ENCODE measurements at places on chromosomes 3 and 15.

GRCh38 chr3:122787872-122788271, 5.8 kb downstream of the HSPBAP1 start:
- no peak for DNase-seq

- DNase-seq = no peak
Observed at GRCh38 chr15:42788725-42789124, 51.8 kb upstream of the CDAN1 start.

- DNase-seq = no peak
Observed at GRCh38 chr3:146072824-146073223, 88.2 kb downstream of the PLOD2 start.

GRCh38 chr15:101307897-101308603, 13.0 kb upstream of the SNRPA1 start:
- no peak for DNase-seq

DNA sequence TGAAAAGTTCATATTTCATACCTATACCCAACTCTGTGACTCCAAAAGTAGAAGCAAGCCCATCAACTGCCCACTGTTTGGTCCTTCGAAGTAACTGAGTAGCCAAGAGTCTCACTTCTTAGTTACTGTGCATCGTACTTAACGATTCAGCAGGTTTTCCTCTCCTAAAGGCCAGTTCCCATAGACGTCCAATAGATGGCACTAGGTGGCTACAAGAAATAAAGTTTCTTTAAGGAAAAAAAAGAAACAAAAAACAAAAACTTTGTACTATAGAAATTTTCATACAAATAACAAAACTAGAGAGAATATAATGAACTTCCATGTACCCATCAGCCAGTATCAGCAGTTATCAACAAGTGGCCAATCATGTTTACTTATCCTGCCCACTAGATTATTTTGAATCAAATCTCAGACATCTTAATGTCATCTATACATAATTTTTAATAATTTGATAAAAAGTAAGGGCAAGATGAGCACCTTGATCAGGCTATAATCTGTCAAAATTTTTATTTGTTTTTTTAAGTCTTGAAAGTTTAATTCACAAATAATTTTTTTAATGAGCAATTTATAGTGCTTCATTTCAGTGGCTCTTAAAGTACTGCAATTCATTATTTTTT, 63.8 kb upstream of the ACP3 start:
- DNase-seq = no peak

- no peak for DNase-seq
Observed at GRCh38 chr3:187739094-187739560, 6.1 kb downstream of the BCL6 start.

DNA sequence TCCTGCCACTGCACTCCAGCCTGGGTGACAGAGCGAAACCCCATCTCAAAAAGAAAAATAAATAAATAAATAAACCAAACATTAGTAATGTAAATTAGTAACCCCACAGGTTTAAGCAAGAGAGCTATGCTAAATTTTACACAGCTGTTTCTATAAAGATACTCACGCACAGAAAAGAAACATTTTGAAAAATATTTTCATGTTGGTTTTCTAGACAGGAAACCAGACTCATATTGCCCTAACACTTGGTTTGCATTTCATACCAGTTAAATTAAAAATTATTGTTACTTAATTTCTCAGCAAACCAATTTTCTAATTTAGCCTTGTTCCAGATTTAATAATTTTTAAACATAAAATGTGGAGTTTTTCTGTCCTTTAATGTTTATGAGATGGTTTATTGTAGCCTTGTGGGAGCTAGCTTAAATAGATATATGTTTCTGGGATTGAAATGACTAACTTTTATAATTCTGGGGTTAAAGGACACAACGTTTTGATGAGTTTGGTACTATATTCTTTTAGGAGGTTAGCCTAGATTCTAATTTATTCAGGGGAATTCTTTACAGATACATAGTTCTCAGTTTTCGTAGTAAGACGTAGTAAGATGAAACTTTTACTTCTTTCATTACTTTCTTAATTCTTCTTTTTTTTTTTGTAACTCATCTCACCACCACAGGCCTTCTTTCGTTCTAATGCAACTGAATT, 42.6 kb upstream of the SLC4A7 start:
- DNase-seq = no peak

GRCh38 chr15:82970078-82970686, 15.8 kb upstream of the RAMAC start:
- DNase-seq = no peak

DNA sequence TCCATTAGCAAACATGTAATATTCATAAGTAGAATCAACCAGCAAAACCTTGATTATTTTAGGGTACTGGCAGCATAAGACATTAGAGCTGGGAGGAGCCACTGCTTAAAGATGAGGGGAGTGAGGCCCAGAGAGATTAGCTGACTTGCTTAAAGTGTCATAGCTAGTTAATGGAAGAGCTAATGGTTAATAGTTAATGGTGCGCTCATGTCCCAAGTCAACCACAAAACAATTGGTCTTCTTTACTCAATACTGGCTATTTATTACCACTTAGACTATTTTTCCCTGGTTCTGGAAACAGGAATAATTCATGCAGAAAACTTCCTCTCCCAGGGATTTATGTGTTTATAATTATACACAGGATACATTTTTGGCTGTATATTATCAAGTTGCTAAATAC, 33.1 kb downstream of the EIF4E3 start:
- DNase-seq = no peak

GRCh38 chr3:127339016-127339415, 51.2 kb upstream of the PRR20G start:
- no peak for DNase-seq

DNA sequence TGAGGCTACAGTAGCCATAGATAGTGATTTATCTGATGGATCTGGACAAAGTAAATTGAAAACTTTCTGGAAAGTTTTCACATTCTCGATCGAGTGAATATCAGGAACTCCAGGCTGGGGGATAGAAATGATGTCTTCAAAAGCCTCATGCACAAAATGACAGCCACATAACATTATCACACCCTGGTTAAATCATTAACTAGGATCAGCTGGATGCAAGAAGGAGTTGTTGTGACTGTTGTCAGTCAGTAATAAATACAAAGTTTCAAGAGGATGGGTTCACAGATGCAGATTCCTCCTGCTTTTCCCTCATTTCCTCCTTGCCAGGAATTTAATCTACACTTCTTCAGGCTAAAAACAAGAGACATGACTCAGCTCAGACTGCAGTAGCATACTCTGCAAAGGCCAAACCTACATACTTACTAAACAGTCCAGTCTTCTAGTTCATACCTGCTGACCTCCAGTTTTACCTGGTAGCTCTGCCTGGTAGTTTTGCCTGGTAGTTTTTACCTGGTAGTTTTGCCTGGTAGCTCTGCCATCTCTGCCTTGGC, 40.9 kb downstream of the C2CD4A start:
- DNase-seq = no peak

DNA sequence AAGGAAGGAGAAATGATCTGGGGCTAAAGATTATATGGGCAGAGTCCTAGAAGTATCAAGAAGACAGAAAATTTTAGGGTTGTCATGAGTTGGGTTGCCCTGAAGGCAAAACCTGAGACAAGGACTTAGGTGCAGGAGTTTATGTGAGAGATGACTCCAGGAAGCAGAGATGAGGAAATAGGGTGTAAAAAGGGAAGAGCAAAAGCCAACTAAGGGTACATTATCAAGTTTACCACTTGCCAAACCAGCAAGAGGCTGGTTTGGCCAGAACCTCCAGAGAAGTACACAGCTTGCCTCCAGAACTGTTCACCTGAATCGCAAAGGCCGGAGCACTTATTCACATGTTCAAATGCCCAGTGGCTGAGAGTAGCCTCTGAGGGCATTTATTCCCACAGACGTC, 116.7 kb downstream of the FHIT start:
- no peak for DNase-seq

GRCh38 chr3:11976976-11977375, 27.2 kb upstream of the SYN2 start:
- no peak for DNase-seq
